ENCODE measurements at places on chromosomes 5 and 9.

DNA sequence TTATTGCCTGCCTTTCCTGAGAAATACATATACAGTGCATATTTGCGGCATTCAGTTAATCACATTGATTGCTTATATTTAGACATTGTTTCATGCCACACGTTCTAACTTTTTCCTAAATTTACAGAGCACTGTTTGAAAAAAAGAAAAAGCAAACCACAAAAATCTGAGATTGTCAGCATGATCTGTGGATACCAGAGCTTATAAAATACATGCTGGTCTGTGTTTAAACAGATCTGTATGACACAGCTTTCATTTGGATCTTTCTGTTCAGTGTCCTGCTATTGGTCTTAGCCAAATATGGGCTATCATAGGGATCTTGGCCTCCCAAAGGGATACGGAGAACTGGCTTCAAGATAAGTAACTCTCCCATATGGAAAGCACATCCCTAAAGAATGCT lies 20.2 kb downstream of the ALDH1A1 start:
- DNase-seq = no peak

GRCh38 chr9:21729648-21730047 lies 72.8 kb upstream of the MTAP start:
- DNase-seq = no peak

DNA sequence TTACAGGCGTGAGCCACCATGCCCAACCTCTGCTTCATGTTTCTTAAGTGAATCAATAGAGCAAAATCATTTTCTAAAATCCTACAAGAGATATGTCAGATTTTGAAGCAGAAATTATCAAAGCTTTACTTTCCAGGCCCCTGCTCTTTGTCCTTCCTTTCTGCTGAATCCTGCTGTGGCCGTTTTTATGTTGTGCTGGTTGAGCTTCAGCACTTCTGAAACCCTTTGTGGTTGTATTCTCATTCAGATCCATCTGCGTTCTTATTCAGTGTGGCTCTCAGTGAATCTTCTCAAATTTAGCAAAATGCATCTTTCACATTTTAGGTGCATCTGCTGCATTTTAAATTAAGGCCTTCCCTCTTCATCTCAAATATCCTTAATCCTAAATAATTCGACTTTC lies 26.0 kb downstream of the JMY start:
- no peak for DNase-seq

GRCh38 chr9:12274577-12274976 lies 418.6 kb upstream of the TYRP1 start:
- DNase-seq = no peak

DNA sequence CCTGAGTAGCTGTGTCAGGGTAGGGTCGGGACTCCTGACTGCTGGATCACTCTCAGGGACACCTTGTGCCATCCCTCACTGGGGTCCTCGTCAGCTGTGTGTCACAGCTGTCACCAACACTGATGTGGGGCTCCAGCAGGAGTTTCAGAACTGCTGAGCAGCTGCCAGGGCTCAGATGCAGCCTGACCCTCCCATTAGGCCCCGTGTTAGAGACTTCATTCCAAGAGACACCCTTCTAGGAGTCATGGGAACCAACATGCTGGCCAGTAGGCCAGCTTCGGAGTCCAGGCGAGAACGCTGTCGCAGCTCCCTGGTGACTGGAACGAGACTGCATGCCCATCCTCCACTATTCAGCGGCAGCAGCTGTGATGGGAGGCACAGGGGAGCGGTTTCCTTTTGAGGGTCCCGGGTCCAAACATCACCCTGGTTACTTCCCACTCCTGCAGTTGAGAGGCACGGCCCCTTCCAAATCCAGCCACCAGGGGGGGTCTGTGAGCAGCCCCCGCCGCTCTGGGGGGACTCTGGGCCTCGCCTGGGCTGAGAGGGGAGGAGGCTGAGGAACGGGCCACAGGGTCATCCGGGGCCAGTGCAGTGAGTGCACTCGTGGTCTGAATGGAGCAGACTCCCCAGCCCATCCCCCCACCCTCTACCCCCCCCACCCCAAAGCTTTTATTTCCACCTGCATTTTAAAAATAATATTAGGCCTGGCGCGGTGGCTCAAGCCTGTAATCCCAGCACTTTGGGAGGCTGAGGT lies 12.6 kb upstream of the TCF7 start:
- no peak for DNase-seq

Data from cortex of kidney (tissue), 1 donor.